ENCODE measurements at places on chromosomes 2 and 18.

DNA sequence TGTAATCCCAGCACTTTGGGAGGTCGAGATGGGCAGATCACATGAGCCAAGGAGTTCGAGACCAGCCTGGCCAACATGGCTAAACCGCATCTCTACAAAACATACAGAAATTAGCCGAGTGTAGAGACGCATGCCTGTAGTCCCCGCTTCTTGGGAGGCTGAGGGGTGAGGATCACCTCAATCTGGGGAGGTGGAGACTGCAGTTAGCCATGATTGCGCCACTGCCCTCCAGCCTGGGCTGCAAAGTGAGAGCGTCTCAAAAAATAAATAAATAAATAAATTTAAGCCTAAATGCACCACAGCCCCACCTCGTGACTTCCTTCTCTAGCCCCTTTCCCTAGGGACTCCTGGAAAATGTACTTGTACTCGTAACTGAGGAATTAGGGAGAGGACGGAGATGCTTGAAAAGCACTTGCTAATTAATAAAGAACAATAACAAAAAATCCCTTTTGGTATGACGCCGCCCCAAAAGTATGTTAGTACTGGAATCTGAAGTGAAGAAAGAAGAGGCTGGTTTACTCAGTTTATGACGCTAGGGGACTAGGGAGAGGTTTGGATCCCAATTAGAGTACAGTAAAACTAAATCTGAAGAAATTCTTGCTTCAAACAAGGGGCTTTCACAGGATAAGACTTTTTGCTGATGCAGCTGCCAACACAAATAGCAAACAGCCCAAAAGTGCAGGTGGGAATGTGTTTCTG lies 887 bp upstream of the ZNF396 start:
- no peak for DNase-seq

GRCh38 chr18:49839012-49839411 lies 25.7 kb upstream of the ACAA2 start:
- no peak for DNase-seq

- no peak for DNase-seq
These were observed 351.1 kb downstream of the RND3 start for GRCh38 chr2:150136401-150136800.

DNA sequence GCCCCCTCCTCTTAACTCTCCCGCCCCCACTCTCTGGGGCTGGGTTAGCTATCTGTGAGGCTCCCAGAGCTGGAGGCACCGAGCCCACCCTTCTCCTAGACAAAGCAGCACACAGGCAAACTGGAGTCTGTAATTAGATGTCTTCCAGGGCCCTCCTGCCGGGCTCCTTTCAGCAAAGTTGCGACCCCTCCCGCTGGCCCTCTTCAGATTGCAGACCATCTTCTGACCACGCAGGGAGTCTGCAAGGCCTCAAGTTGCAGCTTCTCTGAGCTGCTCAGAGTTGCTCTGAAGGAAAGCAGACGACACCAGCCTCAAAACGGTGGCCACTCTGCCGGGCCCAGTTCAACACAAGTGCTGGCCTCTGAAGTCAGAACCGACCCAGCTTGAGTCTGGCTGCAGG lies 228.4 kb upstream of the COPS8 start:
- no peak for DNase-seq

- no peak for DNase-seq
These were observed 106.8 kb downstream of the CRIM1 start for GRCh38 chr2:36462311-36462935.

GRCh38 chr18:3119401-3120341 lies 100.1 kb downstream of the MYOM1 start:
- no peak for DNase-seq

DNA sequence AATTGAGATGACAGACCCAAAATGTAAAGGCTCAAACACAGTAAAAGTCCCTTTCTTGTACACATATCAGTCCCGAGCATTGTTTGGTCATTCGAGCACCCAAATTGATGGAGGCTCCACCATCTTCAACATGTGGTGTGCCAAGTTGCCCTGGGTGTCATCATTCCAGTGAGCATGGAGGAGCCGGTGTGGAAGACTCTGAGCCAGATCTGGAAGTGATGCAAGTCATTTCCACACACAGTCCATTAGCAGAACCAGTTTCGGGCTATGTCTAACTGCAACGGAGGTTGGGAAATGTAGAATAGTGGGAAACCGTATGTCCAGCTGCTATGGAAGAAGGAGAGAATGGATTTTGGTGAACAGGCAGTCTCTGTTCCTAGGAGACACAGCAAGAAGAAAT lies 40.9 kb upstream of the BZW1 start:
- DNase-seq: no peak

DNA sequence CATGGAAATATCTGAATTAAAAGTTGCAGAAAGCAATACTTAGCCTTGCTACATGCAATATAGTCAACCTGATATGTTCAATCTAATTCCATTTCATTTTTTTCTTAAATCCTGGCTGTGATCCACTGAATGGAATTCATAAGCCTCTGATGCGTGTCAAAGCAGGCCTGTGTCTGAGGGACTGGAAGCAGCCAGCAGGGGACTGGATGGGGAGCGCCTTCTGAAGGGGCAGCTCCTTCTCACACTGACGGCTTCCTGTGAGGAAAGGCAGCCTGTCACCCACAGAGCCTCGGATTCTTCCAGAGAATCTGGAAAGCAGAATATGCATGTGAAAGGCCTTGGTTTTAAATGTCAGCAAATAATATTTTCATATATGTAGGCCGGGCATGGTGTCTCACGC lies 73.5 kb downstream of the KCNF1 start:
- no peak for DNase-seq

DNA sequence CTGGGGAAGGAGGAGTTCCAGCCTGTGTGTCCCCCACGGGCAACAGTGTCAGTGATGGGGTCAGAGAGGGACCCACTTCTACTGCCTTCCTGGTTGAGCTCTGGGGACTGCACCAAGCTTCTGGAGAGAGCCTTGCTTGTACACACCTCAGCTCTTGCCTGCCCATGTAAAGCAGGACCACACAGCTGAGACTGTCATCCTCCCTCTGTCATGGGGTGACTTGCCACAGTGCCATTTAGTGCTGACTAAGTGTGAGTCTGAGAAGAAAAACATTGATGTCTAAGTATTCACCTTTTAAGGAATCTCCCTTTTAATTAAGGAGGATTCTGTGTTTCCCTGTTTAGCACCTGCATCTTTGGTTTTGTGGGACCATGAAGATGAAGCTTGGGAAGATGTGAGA lies 159.1 kb downstream of the FHOD3 start:
- DNase-seq: no peak

GRCh38 chr2:169704160-169704708 lies 10.0 kb downstream of the PHOSPHO2 start:
- no peak for DNase-seq

- no peak for DNase-seq
These were observed 791.5 kb downstream of the BCL11A start for GRCh38 chr2:59761966-59762365.

GRCh38 chr2:156322051-156322685 lies 10.4 kb downstream of the NR4A2 start:
- no peak for DNase-seq

DNA sequence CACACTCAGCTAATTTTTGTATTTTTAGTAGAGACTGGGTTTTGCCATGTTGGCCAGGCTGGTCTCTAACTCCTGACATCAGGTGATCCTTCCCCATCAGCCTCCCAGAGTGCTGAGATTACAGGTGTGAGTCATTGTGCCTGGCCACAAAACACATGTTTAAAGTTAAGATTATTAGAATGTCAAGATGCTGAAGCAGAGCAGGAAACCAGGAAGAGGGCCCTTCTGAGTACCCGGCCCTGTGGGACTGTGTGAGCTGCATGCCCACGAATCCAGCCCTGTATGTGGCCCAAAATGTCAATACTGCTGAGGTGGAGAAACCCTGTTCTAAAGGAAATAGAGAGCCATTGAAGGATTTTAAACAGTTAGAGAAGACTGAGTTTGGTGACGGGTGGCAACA lies 31.0 kb upstream of the REV1 start:
- no peak for DNase-seq

GRCh38 chr2:214902286-214902685 lies 92.8 kb upstream of the BARD1 start:
- DNase-seq: no peak

DNA sequence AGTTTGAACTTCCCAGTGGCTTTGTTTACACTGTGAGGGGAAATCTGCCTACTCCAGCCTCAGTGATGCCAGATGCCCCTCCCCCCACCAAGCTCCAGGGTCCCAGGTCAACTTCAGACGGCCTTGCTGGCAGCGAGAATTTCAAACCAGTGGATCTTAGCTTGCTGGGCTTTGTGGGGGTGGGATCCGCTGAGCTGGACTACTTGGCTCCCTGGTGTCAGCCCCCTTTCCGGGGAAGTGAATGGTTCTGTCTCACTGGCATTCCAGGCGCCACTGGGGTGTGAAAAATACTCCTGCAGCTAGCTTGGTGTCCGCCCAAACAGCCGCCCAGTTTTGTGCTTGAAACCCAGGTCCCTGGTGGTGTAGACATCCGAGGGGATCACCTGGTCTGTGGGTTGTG lies 70.0 kb upstream of the NEUROD1 start:
- DNase-seq: no peak

GRCh38 chr2:220241423-220241822 lies 614.0 kb downstream of the SLC4A3 start:
- no peak for DNase-seq

GRCh38 chr2:11112870-11113428 lies 42.3 kb upstream of the SLC66A3 start:
- no peak for DNase-seq

GRCh38 chr2:64624108-64624610 lies 29.6 kb downstream of the SERTAD2 start:
- DNase-seq: no peak

DNA sequence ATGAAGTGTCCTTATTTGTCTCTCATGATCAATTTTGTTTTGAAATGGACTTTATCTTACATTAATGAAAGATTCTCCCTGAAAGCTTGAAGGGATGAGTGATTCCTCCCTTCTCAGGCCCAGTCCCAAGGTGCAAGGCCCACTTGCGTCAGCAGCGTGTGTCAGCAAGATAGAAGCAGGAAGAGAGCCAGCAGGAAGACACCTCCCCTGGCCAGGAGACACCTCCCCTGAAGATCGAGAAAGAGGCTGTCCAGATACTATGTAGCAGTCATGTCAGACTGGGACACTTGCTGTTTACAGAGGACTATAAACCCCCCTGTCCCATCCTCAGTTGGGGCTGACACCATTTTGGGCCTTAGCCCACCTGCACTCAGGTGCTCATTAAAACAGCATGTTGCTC lies 38.3 kb downstream of the TIMM21 start:
- DNase-seq: no peak

- DNase-seq: peak; percentile 73
These were observed 23.9 kb downstream of the PECR start for GRCh38 chr2:216057688-216058193.

- DNase-seq: peak; percentile 43
These were observed 1167.9 kb downstream of the DSC3 start for GRCh38 chr18:29874519-29875098.

DNA sequence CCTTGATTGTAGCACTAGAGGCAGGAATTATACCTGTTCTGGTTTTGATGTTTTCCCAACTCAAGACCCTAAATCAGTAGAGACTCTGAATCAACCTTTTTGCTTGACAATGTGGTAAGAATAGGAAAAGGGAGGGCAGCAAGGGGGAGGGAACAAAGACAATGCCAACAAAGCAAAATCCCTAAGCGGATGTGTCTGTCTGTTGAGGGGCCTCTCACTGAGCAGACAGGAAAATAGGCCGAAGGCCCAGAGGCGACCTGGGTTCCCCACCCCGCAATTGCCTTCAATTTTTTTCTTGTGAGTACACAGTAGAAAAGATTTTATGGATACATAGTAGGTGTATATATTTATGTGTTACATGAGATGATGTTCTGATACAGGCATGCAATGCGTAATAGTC lies 75.6 kb downstream of the MAP4K4 start:
- no peak for DNase-seq

Measured in AML-193 (cell line).